ENCODE measurements at places on chromosomes 6 and 20. TPM values are rescaled to one million over a fixed set of nuclear protein-coding genes. Genes with fewer than 3 reads are reported as not detected.
A peak's percentile ranks its signal among the peaks of the same experiment; 100 is the strongest.

GRCh38 chr20:57262301-57262700 lies 4.1 kb downstream of the BMP7 start:
- H3K36me3 ChIP-seq = no peaks in the 10 kb centered on the region
- H3K4me3 ChIP-seq = no peak overlapping the region
- H3K27me3 ChIP-seq = no peaks in the 10 kb centered on the region
- no peak for DNase-seq

DNA sequence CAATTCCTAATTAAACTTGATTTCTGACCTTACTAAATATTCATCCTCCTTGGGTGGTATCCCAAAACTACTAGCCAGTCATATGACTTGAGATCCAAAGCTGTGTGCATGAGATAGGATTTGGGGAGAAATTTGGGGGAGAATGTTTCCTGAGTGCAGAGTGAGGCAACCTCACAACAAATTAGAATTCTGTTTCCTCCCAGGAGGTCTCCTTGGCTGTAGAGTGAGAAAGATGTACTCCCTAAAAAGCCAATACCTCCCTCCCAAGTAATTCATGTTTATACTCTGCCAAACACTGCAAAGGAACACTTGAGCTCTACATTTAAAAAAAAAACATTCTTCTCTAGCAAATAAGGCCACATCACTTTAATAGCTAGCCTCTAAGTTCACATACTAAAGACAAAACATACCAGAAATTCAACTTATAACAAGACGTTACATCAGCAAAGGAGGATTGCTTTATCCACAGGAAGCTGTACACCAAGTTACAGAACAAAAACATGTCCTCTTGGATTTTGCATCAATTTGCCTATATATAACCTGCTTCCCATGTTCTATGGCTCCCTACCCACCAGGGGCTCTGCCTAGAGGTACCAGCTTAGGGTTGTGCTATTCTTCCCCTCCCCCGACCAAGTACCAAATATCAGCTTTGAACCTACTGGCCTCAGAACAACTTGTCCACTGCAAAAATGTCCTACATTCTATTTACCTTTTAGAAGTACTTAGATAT lies 15.4 kb upstream of the TMEM30A start:
- no peaks in the 10 kb centered on the region for H3K36me3 ChIP-seq
- H3K4me1 ChIP-seq = no peaks in the 10 kb centered on the region
- H3K27ac ChIP-seq = no peak overlapping the region
- H3K27me3 ChIP-seq = no peaks in the 10 kb centered on the region
- DNase-seq = no peak

- H3K27me3 ChIP-seq = no peaks in the 10 kb centered on the region
- no peaks in the 10 kb centered on the region for H3K36me3 ChIP-seq
- DNase-seq = no peak
Measured at GRCh38 chr6:10478187-10479040, 42.7 kb upstream of the GCNT2 start.

Gene LTA
- not detected for total RNA-seq

Gene TPD52L2
- total RNA-seq = 110 TPM

DNA sequence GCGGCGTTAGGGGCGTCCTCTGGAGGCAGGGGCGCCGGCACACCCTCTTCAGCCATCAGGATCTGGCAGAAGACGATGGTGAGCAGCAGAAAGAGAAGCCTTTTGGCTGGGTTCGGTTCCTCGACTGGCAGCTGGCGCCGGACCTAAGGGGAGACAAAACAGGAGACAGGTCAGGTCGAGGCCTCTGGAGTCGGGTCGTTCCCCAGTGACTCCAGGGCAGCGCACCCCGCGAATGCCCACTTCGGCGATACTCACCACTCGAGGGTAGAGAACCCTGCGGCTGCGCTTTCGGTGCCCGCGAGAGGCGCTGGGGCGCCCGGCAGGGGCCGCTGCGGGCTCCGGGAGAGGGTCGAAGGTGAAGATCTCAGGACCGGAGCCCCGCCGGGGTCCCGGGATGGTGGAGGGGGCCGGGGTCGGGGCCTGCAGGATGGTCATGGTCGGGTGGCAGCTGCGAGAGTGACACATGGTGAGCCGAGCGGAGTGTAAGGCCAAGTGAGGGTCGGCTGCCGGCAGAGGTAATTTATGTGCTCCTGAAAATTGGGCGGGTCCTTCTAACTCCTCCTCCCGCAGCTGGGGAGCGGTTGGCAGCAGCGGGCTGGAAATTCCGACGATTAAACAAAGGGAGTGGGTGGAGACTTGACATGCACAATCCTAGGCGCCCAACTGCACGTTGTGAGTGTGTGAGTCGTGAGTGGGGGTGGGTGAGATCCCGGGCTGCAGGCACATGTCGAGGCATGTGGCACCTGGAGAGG lies at the start of gene IER3:
Gene IER3 (minus strand): TSS at position 494 of the 752 bp plus-strand sequence. CDS start 29 bp downstream, at position 465.
- H3K27me3 ChIP-seq = no peaks in the 10 kb centered on the region
- peak within 1 kb of the TSS; percentile 91 for H3K27ac ChIP-seq
- no peaks in the 10 kb centered on the region for H3K4me1 ChIP-seq
- peak within 1 kb of the TSS; percentile 37 for H3K4me3 ChIP-seq

Gene SPTLC3
- total RNA-seq = 4.1 TPM

GRCh38 chr6:34059136-34059731 lies 86.7 kb downstream of the GRM4 start:
- H3K4me1 ChIP-seq = no peaks in the 10 kb centered on the region
- no peaks in the 10 kb centered on the region for H3K36me3 ChIP-seq

DNA sequence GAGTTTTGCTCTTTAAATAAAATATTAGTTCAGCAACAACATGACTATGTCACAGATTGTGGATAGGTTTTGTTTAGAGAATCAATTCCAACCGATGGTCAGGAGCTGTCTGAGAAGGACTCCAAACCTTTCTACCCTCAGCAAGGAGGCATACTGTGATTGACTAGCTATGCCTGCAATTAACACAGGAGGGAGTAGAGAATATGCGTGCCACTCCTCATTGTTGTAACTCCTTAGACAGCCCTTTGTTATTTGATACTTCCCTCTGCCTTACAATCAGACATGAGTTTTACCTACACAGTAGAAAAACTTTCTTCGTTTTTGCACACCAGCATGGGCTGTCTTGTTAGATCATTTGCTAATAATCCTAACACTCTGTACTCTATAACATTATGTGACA lies 796.5 kb downstream of the PRIM2 start:
- no peak for DNase-seq
- H3K36me3 ChIP-seq = no peaks in the 10 kb centered on the region
- H3K27me3 ChIP-seq = no peaks in the 10 kb centered on the region
- H3K4me3 ChIP-seq = no peak overlapping the region
- no peaks in the 10 kb centered on the region for H3K4me1 ChIP-seq
